Esophagus mucosa (tissue), 1 donor: ENCODE measurements at places on chromosomes 4 and X.

DNA sequence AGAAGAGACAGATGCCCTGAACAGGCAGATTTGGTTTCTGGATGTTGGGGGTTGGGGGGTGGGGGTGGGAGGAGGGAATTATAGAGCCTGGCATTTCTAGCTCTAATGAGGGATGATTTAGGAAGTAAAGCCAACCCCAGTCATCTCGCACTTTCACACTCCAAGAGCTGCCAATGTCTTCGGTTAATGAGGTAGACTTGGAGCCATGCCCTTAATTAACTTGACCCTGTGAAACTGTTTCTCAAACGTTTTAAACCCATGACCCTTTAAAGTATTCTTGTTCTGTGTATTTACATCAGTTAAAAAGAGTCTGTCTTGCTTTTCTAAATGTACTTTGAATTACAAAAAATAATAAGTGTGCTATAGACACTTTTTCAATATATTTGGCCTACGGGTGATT, 466.9 kb downstream of the FAT4 start:
- ATAC-seq = no peak

DNA sequence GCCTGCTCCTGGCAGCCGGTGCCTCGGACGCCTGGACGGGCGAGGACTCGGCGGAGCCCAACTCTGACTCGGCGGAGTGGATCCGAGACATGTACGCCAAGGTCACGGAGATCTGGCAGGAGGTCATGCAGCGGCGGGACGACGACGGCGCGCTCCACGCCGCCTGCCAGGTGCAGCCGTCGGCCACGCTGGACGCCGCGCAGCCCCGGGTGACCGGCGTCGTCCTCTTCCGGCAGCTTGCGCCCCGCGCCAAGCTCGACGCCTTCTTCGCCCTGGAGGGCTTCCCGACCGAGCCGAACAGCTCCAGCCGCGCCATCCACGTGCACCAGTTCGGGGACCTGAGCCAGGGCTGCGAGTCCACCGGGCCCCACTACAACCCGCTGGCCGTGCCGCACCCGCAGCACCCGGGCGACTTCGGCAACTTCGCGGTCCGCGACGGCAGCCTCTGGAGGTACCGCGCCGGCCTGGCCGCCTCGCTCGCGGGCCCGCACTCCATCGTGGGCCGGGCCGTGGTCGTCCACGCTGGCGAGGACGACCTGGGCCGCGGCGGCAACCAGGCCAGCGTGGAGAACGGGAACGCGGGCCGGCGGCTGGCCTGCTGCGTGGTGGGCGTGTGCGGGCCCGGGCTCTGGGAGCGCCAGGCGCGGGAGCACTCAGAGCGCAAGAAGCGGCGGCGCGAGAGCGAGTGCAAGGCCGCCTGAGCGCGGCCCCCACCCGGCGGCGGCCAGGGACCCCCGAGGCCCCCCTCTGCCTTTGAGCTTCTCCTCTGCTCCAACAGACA, 4.4 kb downstream of the SOD3 start:
- ATAC-seq = no peak

DNA sequence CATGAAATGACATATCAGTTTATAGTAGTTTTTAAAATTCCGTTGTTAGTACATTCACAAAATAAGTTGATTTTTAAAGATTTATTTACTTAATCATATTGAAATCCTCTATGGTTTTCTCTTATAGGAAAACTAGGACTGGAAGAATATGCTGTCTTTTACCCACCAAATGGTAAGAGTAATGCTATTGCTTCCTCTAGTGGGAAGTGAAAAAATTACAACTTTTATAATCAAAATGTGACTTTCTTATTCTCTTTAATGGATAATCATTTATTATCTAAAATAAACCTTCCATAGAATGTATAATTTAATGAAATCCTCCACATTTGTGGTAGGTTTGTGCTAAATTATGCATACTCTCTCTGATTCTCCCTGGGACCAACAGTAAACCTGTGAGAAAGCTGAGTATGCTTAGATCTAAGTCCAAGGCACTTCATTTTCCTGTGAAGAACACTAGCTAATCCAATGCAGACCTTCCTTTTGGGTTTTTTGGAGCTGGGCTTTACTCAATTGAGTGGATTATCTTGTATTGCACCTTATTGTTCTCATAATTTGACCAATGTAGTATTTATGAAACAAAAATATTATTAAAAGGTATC, 136.2 kb downstream of the TBC1D19 start:
- no peak for ATAC-seq

- ATAC-seq = no peak
These were observed 76.0 kb downstream of the NAT8L start for GRCh38 chr4:2135083-2135482.

- ATAC-seq = no peak
These were observed 65.3 kb downstream of the ANTXR2 start for GRCh38 chr4:80007745-80008149.
